ENCODE measurements at places on chromosomes 12 and 14.

GRCh38 chr12:124411281-124411878 lies 116.5 kb downstream of the RFLNA start:
- no peak for DNase-seq

DNA sequence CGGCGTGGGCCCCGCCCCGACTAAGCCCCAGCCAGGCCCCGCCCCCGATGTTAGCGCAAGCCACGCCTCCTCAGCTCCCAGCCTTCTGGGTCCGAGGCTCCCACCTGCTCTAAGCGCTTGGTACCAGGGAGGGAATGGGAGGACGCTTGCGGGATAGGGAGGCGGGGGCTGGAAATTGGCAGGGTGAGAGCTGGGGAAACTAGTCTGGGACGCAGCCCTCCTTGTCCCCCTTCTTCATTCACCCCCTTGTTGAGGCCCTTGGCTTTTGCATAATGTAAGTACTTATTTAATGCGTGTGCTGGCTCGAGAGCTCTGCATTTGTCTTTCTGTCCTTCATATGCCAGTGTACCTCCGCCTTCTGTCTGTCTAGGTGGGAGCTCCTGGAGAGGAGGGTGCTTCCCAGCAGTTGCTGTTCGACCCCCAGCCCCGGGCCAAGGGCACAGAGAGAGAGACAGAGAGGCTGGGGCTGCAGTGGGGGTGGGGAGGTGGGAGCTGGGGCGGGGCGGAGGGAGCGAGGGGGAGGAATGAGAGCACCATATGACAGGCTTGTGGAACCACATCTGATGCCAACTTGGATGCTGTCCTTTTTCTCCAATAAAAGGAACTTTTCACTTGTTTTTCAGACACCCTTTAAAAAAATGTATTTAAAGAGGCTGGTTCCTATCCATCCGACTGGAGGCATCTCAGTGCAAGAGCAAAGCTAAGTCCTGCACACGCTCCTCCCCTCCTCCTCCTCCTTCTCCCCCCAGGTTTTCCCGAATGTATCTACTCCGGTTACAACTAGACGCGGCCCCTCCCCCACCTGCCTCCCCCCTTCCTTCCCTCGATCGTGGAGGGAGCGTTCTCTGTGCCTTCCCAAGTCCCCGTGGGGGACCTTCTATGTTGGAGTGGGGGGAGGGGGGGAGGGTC lies 25.6 kb upstream of the MAP1LC3B2 start:
- DNase-seq = peak; percentile 77

DNA sequence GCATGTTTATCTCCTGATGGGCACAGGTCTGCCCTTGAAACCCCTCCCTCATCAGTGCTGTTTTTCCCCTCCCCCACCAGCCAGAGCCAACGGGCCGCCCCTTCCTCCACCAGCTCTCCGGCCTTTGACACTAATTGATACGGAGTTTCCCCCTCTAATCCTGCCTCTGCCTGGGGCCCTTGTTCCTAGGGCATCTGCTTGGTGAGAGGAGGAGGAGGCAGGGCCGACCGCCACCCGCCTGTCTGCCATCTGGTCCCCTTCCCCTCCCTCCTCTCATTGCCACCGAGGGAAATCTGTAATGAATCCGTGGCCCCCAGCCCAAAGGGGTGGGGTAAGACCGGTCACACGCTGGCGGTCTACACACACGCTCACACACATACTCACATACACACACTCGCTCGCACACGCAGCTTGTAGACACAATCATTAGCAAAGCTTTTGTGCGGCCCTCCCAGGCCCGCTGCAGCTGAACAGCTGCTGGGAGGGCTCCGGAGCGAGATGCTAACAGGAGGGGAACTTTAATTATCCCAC lies 27.4 kb downstream of the SRRM4 start:
- no peak for DNase-seq

GRCh38 chr14:30610787-30611343 lies 11.3 kb upstream of the SCFD1 start:
- DNase-seq = no peak

- no peak for DNase-seq
These were observed 337.9 kb downstream of the AACS start for GRCh38 chr12:125402874-125403789.

DNA sequence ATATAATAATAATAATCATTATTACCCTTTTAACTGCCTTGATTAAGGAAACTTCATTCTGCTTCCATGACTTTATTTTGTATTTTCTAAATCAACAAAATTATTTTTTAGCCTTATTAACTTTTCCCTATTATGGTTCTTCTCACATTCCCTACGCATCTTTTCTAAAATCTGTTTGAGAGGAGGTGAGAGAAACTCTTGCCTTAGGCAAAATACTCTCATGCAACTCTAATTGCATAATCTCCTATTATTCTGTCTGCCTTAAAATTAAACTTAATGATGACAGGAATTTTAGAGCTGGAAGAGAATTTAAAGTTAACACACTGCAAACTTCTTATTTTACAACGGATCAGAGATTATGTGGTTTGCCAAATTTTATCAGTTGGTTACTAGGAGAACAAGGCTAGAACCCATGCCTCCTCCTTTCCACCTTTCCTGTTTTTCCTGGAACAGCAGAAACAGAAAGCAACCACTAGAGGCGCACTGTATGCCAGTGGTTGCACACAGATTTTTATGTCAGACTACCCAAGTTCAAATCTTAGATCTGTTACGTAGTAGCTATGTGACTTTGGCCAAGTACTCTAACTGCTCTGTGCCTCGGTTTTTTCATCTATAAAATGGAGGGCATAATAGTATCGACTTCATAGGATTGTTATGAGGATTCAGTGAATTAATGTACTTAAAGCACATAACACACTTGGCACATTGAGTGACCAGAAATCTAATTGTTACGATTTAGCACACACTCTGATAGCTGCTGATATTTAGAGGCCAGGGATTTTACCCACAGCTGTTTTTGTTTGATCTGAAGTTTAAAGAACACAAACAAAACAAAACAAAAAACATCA lies 4.3 kb upstream of the BRMS1L start:
- DNase-seq = no peak
